ENCODE measurements at places on chromosomes 1 and 21.

DNA sequence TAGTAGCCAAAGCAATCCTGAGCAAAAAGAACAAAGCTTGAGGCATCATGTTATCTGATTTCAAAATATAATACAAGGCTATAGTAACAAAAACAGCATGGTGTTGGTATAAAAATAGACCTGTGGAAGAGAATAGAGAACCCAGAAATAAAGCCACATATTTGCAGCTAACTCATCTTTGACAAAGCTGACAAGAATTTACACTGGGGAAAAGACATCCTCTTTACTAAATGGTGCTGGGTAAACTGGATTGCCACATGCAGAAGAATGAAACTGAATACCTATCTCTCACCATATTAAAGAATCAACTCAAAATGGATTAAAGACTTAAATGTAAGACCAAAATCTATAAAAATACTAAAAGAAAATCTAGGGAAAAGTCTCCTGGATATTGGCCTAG, 59.5 kb upstream of the CD55 start:
- DNase-seq, result no peak

DNA sequence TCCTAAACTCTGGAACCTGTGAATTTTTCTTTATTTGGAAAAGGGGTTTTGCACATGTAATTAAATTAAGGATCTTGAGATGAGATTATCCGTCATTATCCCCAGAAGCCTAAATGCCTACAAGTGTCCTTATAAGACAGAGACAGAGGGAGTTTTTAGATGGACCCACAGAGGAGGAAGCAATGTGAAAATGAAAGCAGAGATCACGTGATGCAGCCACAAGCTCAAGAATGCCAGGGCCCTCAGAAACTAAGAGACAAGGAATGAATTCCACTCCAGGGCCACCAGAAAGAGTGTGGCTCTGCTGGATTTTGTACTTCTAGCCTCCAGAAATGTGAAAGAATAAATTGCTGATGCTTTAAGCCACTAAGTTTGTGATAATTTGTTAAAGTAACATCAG, 183.6 kb upstream of the UBE2U start:
- DNase-seq, result no peak

- DNase-seq, result no peak
Observed at GRCh38 chr1:65469889-65470340, 49.4 kb downstream of the LEPR start.

DNA sequence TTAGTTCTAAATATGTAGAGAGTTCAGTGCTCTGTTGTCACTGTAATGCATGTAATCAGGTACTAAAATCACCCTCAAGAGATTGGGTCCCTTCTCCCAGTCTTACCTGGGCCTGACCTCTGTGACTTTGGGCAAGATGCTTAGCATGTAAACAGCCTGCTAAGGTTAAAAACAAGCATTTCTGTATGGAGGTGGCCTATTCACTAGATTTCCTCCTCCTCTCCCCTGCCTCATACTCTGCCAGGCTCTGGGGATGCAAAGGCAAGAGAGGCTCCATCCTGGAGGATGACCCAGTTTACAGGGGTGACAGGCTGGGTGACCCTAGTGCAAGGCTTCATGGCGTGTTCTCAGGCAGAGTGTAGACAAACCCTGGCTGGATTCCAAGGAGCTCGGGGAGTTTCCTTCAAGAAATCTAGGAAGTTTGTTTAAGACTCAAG, 28.8 kb downstream of the VANGL2 start:
- DNase-seq, result no peak

DNA sequence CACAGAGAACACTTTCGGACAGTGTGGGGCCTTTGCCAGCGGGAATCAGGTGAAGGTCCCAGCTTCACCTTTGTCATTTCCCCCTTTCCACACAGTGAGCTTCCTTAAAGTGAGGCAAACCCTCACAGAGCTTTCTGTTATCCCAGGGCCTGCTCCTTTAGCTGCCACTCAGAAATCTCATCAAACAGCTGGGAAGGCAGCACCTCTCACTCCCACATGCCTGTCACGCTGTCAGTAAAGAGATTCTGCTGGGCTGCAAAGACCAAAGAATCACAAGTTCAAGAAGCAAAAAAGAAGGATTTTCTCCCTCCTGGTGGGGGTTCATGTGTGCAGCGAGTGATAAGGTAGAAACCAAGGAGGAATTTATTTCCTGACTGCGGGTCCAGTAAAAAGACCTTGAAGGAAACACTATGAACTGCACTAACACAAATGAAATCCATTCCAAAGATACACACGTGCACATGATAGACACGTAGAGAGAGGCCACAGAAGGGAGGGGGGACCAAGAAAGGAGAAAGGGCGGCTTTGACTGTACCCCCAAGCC, 44.0 kb downstream of the HTR6 start:
- DNase-seq, result no peak

GRCh38 chr1:150551051-150551783, 2.0 kb downstream of the ADAMTSL4 start:
- DNase-seq, result no peak

- DNase-seq, result no peak
Observed at GRCh38 chr1:75787524-75787923, 1.5 kb downstream of the RABGGTB start.

GRCh38 chr1:178612261-178612660, 99.4 kb downstream of the TEX35 start:
- no peak for DNase-seq

- DNase-seq, result no peak
Observed at GRCh38 chr21:38768471-38769063, 37.2 kb upstream of the ETS2 start.

DNA sequence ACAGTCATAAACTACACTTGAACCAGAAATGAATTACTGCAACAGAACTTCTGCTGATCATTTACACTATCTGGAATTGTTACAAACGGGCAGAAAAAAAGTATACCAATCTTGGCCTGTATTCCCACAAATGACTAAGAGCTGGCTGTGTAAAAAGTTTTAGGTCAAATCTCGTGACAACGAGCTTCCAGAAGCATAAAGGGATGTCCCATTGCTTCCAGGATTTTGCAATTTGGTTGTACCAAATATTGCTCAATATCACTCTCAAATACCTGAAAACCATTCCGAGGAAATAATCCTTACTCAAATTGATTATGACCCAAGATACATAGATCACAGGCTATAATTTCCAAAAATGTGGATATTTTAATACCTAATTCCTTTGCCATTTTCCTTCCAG, 175.6 kb downstream of the TBX15 start:
- DNase-seq, result no peak

- no peak for DNase-seq
Observed at GRCh38 chr1:35326246-35326866, 57.8 kb downstream of the ZMYM4 start.

- no peak for DNase-seq
Observed at GRCh38 chr21:32087447-32087846, 191.4 kb downstream of the MIS18A start.

DNA sequence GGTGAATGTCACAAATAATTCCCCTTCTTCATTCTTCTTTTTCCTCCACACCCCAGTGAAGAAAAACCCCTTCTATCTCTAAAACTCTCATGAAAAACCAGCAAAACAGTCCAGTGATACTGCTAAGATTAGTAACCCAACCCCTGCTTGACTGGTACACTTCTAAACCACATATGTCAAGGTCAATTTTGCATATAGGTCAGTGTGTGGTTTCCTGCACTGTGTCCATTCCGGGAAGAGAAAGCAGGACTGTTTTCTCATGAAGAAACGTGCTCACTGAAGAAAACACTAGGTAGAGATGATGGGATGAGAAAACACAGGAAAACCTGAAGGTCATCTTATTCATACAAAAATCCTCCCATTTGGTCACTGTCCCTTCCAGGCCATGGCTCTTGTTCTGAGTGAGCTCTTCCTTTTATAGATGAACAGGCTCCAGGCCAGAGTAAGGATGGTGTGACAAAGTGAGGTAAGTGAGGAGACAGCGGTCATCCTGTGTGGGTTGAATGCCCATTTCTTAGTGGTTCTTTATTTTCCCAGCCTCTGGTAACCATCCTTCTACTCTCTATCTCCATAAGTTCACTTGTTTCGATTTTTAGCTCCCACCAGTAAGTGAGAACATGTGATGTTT, 122.7 kb downstream of the FASLG start:
- DNase-seq, result no peak

GRCh38 chr21:18603980-18604379, 200.4 kb upstream of the TMPRSS15 start:
- DNase-seq, result no peak

GRCh38 chr1:240611619-240612480, at the start of gene GREM2:
GREM2 (minus strand) TSS chr1:240612155; CDS start chr1:240493475, 118,680 bp downstream.
- no peak for DNase-seq

- DNase-seq, result no peak
Observed at GRCh38 chr1:218565377-218565776, 220.2 kb downstream of the TGFB2 start.

GRCh38 chr21:42446531-42446930, 42.8 kb downstream of the UBASH3A start:
- no peak for DNase-seq

DNA sequence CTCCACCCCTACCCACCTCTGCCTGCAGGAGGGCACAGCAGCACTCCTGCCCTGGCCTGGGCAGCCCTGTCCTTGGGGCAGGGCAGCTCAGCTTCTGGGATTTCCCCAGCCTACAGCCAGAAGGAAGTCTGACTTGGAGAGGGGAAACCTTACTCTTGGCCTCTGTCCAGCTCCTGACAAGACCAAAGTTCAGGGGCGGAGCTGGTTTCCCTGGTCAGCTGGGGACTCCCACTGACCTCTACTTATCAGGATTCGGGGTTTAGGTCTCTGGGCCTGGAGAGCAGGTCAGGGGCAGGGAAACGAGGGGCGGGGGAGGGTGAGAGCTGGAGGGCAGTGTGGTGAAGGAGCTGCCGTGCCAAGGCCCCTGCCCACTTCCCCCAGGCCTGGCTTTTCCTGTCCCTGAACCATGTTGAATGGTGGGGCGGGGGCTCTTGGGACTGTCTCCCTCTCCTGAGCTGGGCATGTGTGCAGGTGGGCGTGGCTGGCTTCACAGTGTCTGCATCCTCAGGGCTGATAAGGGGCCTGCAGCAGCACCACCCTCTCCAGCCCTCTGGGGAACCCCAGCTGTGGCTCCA, 16.8 kb upstream of the ETV3 start:
- no peak for DNase-seq

DNA sequence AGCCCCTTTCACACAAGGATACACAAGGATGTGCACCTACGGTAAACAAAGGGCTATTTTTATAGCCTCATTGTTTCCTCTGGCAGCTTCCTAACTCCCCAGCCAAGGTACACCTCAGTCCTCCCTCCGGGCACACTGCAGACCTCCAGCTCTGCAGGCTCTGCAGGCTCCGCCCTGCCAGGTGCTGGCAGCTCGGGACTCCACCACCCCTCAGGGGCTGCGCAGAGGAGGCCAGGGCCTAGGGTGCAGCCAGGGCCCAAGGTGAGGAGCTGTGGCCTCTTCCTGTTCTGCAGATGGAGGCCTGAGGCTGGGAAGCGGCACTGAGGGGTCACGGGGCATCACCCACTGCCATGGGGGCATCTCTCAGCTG, 19.8 kb upstream of the CLSTN1 start:
- DNase-seq, result no peak

DNA sequence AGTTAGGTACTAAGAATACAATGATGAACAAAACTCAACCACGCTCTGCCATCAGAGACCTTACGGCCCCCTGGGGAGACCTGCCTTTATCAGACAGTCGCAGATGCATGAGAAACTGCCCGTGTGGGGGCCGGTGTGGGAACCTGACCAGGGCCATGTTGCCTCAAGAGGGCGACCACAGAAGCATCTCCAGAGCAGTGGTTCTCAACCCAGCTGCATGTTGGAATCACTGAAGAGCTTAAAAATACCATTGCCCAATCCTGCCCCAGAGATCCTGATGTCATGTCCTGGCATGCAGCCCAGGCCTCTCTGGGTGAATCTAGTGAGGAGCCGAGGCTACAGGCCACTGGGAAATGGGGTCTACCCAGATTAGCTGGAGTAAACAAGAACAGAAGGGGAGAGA, 108.7 kb downstream of the PRDM2 start:
- no peak for DNase-seq

GRCh38 chr1:173870252-173871075, 2.3 kb downstream of the ZBTB37 start:
- no peak for DNase-seq

- no peak for DNase-seq
Observed at GRCh38 chr1:95716097-95716496, 482.1 kb downstream of the RWDD3 start.

DNA sequence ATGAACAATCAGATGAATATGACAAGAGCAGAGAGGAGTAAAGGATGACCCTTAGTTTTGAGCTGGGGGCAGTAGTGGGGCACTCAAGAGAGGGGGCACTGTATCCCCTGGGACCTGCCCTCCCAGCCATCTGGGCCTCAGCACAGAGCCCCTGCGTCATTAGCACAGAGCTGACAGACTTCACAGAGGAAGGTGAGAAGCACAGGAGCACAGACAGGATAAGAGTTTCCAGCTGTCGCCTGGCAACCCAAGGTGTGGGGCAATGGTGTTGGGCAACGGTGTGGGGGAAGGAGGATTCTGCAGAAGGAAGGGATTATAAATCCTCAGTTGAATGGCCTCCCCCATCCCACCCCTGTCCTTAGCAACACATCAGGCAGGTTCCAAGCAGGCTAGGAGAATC, 30.2 kb downstream of the RAB3B start:
- DNase-seq, result no peak

DNA sequence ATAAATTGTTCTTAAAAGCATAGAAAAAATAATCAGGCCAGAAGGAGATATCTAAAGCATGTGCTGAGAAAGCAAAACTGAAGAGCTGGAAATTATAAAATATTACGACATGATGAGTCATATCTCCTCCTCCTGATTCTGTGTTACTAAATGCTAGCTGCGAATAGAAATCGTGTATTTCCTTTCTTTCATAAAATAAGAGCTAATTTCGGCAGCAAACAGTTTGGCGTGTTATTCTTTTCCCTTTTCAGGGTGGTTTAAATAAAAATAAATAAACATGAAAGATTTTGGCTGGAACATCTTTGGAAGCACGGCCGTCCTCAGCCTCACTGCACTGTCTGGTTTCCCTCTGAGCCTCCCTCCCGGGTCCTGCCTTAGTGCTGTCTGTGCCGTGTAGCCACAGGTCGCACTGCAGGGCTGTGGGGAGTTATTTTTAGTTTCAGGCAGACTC, 56.0 kb downstream of the ADARB1 start:
- no peak for DNase-seq

GRCh38 chr1:34013958-34014737, 150.3 kb downstream of the HMGB4 start:
- no peak for DNase-seq

DNA sequence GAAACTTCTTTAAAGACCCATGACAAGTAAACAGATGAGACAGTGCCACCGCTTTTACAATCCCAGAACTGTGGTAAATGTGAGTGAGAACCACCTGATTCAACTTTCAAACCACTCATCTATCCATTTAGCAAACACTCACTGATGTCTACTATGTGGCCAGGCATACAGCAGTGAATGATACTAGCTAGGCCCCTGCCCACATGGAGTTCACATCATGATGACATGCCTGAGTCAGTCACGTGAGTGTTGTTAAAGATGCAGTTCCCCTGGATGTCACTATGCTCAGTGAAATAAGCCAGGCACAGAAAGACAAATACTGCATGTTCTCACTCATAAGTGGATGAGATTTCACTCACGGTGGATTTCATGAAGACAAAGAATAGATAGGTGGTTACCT, 28.4 kb downstream of the STX6 start:
- no peak for DNase-seq

- DNase-seq, result no peak
Observed at GRCh38 chr1:172699111-172699510, 40.2 kb downstream of the FASLG start.

- no peak for DNase-seq
Observed at GRCh38 chr1:182301467-182302198, 90.0 kb downstream of the GLUL start.

GRCh38 chr1:236623371-236624166, 19.3 kb upstream of the HEATR1 start:
- no peak for DNase-seq

GRCh38 chr1:24643363-24644099, 429 bp downstream of the SRRM1 start:
- no peak for DNase-seq
